ENCODE measurements at places on chromosomes 16 and 17.

GRCh38 chr16:51710905-51711563 lies 560.0 kb upstream of the SALL1 start:
- no peak for DNase-seq

DNA sequence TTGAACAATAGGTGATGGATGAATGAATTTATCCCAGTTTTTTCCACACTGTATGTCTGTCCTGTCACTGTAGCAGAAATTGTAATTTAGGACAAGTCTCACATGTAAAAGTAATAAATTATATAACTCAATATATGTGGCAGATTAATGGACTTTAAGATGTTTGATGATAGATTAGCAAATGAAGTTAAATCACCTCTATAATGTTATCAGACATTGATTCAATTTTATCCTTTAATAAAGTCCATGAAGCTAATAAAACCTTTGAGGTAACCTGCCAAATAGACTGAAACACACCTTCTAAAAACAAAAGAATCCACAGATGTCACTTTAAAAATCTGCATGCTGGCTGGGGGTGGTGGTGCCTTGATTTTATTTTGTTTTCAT lies 83.3 kb upstream of the CORO6 start:
- no peak for DNase-seq

GRCh38 chr16:89345642-89346150 lies 128.2 kb downstream of the ZNF778 start:
- no peak for DNase-seq

DNA sequence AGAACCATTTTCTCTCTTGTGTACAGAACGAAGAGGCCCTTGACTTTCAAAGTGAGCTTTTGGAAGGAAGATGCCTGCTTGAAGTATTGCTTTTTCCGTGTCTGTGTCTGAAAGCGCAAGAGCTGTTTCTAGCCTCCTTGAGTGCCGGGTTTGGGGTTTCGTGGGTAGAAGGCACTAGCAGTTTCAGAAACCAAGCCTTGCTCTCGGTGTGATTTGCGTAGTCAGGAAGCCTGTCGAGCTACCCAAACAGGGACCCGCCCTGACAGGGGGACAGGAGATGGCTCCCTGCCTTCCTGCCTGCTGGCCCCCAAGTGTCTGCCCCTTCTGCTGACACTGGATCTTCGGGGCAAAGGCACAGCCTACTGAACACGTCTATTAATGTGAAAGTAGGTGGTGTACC lies 322.0 kb downstream of the MAF start:
- DNase-seq: peak; percentile 50

GRCh38 chr16:66023481-66023880 lies 343.0 kb upstream of the CDH5 start:
- DNase-seq: no peak

GRCh38 chr16:85562093-85562786 lies 50.9 kb upstream of the GSE1 start:
- no peak for DNase-seq

- DNase-seq: no peak
Measured at GRCh38 chr16:49067776-49068175, 213.9 kb downstream of the CBLN1 start.

- DNase-seq: no peak
Measured at GRCh38 chr16:86865851-86866662, 287.7 kb downstream of the FOXL1 start.

GRCh38 chr16:77822661-77823060 lies 34.3 kb downstream of the VAT1L start:
- DNase-seq: no peak

- no peak for DNase-seq
Measured at GRCh38 chr16:25823891-25824290, 132.1 kb downstream of the HS3ST4 start.

GRCh38 chr17:68748381-68748780 lies 147.2 kb upstream of the FAM20A start:
- no peak for DNase-seq

- peak; percentile 51 for DNase-seq
Measured at GRCh38 chr16:85393674-85394451, 219.3 kb upstream of the GSE1 start.

- DNase-seq: no peak
Measured at GRCh38 chr17:51673070-51673469, 412.7 kb downstream of the UTP18 start.

DNA sequence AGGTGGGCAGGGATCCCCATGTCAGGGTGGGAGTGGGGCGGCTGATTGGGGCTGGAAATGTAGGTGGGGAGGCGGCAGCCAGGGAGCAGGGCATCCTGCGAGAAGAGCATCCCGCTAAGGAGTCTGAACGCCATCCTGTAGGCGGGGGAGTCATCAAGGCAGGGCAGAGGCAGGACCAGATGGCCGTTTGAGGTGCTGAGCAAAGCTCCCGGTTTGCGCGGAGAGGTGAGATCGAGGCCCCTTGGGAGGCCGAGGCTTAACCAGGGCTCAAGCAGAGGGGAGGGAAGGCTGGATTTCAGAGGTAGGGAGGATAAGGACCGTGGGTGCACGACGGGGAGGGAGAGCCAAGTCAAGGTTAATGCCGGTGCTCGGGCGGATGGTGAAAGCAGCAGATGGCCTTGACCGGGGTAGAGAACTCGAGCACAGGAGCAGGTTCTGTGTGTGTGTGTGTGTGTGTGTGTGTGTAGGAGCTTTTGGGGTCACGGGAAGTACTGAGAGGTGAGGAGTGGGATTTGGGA lies 472 bp upstream of the NME2 start:
- no peak for DNase-seq

- peak; percentile 47 for DNase-seq
Measured at GRCh38 chr16:66878067-66878466, 2.2 kb upstream of the PDP2 start.

- peak; percentile 53 for DNase-seq
Measured at GRCh38 chr16:30844671-30845449, 49.0 kb downstream of the BCL7C start.

- no peak for DNase-seq
Measured at GRCh38 chr17:44925731-44926697, 10.7 kb upstream of the GFAP start.
